Esophagus squamous epithelium (tissue), 5 donors: ENCODE measurements at places on chromosomes 2 and 18.

GRCh38 chr2:219861307-219861706, 233.9 kb downstream of the SLC4A3 start:
- no peak for DNase-seq

DNA sequence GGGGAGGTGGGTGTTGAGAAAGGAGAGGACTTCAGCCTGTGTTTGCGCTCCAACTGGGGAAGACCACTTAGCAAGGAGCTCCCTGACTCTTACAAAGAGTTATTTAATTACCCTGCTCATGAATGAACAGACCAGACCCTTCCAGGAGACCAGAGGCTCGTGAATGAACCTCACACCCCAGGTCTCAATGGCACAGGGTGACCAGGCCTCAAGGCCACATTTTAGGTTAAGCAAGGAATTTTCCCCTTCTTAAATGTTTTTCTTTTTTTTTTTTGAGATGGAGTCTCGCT, 25.3 kb downstream of the SMAD7 start:
- DNase-seq: no peak

DNA sequence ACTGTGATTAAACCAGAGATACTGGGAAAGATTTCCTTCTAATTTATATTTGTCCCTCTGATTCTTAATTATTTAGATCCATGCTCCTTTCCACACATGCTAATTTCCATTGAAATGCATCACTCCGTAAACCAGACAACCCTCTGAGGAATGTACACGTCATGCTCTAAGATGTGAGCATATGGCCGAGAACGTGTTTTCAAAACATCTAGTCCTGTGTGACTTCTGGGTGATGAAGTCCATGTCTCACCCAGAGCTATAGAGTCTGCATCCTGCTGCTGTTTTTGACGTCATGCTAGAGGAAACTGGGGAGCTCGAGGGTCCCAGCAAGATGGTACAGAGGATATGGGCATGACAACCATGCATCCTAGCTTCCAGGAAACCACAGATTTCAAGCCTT, 53.6 kb downstream of the CAPN13 start:
- no peak for DNase-seq

DNA sequence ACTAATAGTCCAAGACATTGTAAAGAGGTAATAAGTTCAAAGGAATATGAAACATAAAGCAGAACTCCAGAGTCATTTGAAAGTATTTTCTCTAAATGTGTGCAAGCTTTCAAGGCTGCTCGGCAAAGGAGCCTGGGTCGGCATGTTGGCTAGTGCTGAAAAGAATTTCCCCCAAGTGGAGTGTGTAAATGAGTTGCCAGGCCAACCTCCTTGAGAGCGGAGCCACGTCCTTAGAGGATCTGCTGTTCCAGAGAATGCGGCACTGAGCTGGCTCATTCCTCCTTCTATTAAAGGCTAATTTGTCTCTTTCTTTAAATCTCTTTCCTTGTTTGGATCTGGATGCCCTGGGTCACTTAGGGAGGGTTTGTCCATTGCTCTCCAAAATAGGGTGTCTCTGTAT, 127.5 kb downstream of the RDH14 start:
- DNase-seq: no peak

GRCh38 chr18:62165583-62165982, 21.3 kb downstream of the PIGN start:
- DNase-seq: no peak

- no peak for DNase-seq
Measured at GRCh38 chr2:38056216-38056615, 19.7 kb downstream of the CYP1B1 start.

DNA sequence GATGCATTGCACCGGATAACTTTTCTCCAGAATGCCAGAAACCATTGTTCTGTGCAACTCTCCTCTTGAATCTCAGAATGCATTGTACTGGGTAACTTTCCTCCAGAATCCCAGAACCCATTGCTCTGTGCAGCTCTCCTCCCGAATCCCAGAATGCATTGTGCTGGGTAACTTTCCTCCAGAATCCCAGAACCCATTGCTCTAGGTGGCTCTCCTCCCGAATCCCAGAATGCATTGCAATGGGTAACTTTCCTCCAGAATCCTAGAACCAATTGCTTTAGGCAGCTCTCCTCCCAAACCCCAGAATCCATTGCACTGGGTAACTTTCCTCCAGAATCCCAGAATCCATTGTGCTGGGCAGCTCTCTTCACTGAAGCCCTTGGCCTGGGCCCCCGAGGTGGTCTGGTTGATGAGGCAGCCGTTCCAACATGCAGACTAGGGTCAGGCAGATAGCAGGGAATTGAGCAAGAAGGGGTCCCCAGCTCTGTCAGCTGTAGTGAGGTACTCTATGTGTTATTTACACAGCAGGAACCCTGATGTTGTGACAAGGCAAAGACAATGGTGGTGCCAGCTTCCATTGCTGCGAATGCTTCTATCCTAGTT, 9.4 kb downstream of the FOSL2 start:
- no peak for DNase-seq

DNA sequence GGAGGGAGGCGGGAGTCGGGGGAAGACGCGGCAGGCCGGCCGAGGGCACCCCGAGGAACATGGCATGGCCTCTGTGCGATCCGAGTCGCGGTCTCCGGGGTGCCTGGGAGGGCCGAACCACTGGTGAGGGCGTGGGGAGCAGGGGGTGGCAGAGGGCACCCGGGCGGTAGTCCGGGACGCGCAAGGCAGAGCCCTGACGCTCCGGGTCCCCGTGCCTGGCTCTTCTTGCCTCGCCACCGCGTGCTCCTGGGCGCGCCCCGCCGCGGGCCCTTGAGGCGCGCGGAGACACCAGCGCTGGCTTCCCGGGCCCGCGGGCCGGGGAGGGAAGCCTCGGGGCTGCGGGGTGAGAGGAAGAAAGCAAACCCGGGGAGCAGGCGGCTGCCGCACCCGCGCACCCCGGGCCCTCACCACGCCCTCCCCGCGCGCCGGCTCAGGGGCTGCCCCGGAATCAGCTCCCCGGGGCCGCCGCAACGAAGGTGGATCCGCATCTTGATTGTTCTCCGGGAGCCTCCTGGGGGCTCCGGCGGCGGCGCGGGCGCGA, 4.3 kb downstream of the SOX11 start:
- no peak for DNase-seq

DNA sequence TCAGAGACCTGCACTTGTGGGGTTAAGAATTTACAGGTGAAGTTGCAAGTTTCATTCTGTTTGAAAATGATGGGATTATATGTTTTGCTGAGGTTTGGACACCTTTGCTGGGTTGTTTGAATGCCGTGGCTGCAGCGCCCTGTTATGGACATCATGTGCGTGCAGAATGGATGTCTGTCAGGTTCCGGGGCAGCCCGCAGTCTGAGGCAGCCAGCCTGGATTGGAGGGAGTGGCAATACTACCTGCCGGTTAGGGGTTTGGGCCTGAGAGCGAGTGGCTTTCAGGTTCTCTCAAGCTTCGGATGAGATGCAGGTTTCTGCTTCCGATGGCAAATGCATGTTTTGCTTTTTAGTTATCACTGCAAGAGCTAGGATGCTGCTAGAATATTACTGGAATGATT, 1.1 kb downstream of the CASP8 start:
- no peak for DNase-seq

DNA sequence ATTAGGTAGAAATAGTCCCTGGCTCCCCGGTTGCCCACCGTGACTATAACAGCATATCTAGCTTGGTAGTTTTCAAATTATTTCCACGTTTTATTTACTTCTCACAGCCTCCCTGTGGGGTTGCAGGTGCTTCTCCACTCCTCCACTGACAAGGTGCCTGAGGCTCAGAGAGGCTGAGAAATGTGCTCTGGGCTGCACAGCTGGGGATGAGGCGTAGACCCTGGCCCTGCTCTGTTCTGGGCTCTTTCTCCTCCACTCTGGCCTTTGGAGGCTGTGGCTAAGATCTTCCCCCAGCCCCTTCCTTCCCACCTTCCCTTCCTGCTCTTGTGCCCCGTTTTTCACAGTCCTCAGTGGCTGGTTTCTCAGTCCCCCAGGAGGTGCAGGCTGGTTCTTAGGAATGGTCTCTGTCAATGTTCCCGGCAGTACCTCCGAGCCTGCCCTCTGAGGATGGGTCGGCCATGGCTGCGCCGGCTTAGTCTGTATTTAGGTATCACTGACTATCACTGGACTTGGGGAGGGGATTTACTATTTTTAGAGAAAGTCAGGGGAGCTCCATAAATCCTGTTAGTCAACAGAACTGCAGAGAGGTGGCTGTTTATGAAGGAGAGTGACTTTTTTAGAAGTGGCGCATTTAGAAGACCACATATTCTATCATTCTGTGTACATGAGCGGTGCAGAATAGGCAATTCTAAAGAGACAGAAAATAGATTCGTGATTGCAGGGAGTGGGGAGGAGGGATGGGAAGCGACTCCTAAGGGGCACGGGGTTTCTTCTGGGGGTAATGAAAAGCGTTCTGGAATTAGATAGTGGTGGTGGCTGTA, 35.0 kb downstream of the HPCAL1 start:
- DNase-seq: no peak

DNA sequence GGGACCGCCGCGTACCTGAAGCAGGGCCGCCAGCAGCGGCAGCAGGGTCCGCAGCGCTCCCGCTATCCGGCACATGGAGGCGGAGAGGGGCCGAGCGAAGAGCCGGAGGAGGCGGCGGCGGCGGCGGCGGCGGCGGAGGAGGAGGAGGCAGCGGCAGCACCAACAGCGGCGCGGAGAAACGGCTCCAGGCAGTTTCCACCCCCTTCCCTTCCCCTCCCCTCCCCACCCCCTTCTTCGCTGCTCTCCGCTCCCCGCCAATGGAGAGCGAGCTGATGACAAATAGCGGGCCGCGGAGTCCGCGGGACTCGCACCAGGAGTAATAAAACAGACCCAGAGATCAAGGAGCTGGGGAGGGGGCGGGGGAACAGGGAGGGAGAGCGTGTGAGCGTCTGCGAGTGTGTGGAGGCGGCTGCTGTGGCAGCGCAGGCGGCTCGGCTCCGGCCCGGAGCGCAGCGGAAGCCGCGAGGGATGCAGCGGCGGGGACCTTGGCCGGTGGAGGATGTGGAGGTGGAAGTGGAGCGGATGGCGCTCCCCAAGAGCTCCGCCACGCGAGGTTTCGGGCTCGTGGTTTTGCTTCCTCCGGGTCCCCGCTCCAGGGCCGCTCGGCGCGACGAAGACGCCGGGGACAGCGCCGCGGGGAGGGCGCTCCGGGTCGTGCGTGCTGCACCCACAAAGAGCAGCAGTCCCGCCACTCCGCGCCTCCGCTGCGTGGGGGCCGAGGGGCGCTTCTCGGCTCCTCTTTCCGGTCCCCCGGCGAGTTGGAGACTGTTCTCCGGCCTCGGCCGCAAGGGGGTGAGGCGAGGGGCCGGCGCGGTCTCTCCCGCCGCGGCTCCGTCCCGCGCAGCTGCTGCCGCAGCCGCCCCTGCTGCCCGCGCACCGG, at the start of gene CDH2:
Gene CDH2, minus strand, starts transcription at position 183 of the 880 bp plus-strand sequence. Its CDS starts 108 bp downstream, at position 75.
- no peak for DNase-seq

GRCh38 chr2:233255151-233255550, 3.7 kb downstream of the ATG16L1 start:
- no peak for DNase-seq

- DNase-seq: no peak
Measured at GRCh38 chr18:34592961-34593382, 117.1 kb upstream of the DTNA start.

- no peak for DNase-seq
Measured at GRCh38 chr2:31903109-31903780, 107.6 kb downstream of the MEMO1 start.

- no peak for DNase-seq
Measured at GRCh38 chr2:3287896-3288295, 89.7 kb downstream of the EIPR1 start.

DNA sequence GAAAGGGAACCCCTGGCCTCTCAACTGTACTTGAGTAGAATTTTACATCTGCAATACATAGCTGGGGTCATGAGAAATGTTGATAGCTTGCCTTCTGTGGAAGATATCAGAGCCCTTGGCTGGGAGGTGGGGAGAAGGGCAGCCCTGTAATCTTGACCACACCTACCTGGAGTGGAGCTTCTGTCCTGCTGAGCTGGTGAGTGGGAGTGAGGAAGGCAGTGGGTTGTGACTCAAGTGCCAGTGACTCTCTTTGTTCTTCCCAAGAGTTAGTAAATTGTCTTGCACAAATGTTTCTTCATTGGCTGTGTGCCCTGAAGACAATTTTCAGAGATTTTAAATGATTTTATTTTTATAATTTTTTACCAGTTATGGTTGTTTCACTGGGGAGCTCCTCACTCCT, 277.3 kb downstream of the MBD5 start:
- DNase-seq: no peak
